ENCODE measurements at places on chromosomes 6 and 20.

DNA sequence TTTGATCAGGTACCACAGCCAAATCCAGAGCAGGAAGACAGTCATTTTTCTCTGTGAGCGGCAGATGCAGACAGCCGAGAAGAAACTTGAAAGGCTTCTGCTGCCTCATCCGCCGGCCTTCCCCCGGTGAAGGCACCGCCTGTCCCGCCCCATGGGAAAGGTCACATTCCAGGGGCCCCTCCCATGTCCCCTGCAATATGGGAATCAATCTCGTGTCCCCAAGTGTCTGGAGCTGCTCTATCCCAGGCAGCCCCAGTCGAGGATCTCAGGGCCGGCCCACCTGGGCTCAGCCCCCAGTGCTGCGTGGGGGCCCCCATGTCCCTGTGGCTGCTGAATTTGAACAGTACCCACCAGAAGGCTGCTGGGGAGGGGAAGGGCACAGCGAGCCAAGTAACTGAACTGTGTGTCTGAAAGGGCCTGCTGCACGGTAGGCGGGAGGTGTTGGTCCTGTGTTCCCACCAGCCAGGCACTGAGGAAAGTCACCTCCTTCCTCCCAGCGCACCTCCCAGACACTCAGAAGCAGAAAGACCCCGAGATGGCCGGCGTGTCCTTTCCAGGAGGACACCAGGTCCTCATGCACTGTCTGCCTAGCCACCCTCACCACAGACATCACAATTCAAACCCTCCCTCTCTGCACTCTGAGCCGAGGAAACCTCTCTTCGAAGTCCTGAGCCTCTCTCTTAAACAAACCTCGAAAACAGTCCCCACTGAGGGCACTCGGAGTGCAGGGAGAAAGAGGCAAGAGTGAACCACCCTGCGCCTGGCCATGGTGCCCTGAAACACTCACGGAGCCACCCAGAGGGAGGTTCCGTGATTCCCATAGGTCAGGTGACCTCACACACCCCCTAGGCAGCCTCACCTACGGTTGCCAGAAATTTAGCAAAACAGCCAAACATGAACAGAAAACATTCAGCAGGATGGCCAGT lies 99.3 kb downstream of the PSMB1 start:
- peak; percentile 39 for DNase-seq

DNA sequence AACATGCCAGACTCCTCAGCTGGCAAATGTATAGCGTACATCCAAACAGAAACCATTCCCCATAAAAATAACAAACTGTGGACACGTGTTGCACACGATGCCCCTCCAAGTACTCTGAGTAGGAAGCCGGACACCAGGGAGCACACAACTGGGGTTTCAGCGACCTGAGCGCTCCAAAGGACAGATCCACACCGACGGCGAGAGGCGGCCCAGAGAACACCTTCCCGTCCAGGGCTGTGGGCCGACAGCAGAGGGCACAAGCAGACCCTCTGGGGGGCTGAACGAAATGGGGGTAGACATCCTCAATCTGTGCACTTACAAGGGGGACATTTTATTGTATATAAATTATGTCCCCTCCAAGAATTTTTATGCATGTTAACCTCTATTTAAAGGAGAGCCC lies 24.7 kb downstream of the TAF4 start:
- DNase-seq = no peak

- peak; percentile 52 for DNase-seq
Measured at GRCh38 chr20:58997141-58997770, 9.8 kb downstream of the CTSZ start.

DNA sequence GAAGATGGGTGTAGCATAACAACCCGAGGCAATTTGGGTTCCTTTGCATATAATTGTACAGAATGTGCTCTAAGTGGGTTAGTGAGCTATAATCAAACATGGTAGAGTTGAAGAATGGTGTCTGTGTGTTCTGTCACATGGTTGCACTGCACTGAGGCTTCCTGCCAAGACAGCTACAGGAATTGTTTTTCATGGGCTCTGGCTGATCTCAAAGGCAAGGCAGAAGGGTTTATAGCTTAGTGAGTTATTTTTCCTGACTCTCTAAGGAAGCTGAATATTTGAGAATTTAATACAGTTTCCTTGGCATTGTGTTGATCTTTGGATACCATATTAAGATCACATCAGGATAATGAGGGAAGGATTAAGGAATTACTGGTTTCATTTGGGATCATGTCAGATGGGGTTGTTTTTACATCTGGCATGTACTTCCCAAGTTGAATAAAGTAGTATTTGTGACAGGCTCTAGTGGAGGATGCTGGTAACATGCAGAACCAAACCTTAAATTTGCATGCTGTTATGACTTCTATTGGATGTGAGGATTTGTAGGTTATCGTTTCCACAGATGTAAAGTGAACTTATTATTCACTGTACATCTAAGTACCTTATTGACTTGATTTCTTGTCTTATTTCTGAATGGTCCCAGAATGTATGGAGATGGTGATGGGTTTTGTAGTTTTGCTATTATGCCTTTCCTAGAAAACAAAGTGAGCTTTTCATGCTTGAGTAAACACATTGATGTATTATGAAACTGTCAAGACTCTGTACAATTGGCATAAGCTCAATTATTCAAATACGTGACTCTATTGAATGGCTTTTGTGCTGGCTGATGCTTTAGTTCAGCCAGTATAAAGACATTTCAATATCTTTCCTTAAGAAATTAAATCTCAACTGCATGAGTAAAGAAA lies 43.3 kb downstream of the LRRC1 start:
- DNase-seq = no peak

DNA sequence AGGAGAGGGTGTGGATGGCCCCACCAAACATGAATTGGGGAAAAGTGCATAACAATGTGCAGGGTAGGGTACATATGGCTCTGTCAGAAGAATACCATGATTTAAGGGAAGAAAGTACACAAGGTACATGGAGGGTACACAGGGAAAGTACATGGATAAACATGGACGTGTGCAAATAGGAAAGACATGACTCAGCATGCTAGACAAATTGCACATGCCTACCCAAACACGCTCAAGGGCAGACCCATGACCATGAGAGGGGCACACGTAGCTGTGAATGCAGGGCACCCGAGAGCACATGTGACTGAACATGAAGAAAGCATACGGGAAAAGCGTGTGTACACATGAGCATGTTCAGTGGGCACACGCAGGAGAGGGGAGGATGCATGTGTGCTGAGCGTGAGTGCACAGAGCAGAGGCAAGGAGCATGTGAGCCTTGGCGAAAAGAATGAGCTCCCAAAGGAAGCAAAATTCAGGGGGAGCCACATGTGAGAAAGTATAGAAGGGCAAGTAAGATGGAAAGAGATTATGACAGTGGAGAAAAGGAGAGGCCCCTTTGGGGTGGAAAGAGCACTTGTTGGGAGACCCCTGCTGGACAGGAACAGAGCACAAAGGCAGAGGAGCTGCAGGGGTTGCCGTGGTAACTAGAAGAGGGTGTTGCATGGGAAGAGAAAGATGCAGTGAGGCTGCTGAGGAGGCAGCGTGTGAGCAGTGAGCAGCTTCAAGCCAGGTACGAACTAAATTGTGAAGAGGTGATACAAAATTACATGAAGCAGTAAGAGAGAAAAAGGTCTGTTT lies 17.8 kb downstream of the OR2H2 start:
- DNase-seq = no peak

Data from activated effector memory CD4-positive, alpha-beta T cell treated with anti-CD3 and anti-CD28 coated beads, Interleukin-2, amount 50 U/mL, for 16 hours (primary cell).